ENCODE measurements at places on chromosomes 7 and 10.

- no peak for DNase-seq
Measured at GRCh38 chr7:158002486-158003080, 585.0 kb downstream of the PTPRN2 start.

GRCh38 chr10:79985481-79986072 lies 36.7 kb upstream of the SFTPD start:
- no peak for DNase-seq

GRCh38 chr7:109377076-109377884 lies 807.6 kb downstream of the DNAJB9 start:
- DNase-seq: no peak

GRCh38 chr7:134101716-134102115 lies 25.4 kb upstream of the LRGUK start:
- no peak for DNase-seq

GRCh38 chr10:12914111-12914510 lies 87.4 kb downstream of the CCDC3 start:
- no peak for DNase-seq

DNA sequence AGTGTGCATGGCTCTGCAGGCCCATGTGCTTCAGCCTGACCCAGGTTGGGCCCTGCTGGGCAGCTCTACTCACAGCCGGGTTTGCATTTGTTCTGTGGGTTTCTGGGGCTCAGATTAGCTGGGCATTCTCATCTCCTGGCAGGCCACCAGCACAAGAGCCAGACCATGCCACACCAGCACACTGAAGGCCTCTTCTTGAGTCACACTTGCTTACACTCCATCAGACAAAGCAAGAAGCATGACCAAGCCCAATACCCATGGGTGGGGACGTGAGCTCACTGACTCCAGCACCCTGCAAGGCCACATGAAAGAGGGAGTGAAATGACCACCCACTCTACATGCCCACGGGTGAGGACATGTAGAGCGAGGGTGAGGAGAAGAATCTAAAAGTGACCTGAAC lies 257.8 kb upstream of the PPP2R2D start:
- DNase-seq: no peak

GRCh38 chr10:132135053-132135872 lies 51.5 kb upstream of the DPYSL4 start:
- no peak for DNase-seq

DNA sequence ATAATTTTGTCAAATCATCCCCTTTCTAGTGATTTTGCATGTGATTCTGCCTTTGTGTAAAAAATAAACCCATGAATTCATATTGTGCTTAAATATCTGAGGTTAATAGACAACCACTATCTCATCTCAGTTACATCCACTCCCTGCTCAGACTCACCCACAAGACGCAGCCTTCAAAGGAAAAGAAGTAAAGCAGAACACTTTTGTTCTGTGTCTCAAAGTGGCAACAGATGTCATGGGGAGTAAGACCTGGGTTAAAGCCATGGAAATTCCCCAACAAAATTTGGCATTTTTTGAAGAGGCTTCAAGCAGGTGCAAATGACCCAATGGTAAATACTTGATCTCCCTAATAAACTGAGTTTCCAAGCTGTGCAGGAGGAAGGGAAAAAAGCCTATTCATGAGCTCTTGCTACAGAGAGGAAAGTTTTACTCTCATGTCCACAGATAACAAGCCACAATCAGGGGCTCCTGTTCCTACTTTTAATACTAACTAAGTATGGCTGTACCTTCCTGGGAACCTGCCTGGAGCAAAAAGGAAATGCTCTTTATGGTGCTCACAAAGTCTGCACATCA lies 4.7 kb downstream of the CYP3A7 start:
- DNase-seq: no peak

DNA sequence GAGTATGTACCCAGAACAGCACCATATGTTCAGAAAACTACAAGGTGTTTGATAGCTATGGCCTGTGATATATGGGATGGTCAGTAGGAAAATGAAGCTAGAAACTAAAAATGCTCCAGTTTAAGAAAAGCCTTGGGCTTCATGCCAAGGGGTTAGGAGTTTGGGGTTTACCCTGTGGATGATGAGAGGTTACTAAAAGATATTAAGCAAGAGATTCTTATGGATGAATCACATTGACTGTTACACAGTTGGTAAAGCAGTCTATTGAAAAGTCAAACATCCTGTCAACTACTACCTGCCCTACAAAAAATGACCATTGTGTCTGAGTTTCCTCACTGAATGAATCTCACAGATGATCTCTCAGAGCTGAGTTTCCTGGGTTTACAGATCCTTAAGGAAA lies 166.2 kb upstream of the INHBA start:
- DNase-seq: no peak

DNA sequence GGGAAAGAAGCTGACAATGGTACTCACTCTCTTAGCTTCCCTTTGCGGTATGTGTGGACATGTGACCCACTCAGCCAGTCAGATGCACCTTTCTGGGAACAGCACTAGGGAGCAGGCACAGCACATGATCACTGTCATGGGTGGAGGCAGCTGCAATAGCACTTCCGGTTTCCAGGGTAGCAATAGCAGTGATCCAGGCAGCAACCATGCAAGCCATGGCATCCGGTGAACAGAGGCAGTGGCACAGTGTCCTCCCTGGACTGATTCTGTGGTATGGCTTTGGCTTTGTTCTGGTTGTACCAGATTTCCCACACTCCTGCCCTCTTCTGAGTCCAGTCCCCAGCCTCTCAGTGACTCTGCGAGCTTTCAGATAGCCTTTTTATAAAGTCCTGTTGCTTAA lies 86.8 kb upstream of the NAMPT start:
- no peak for DNase-seq

DNA sequence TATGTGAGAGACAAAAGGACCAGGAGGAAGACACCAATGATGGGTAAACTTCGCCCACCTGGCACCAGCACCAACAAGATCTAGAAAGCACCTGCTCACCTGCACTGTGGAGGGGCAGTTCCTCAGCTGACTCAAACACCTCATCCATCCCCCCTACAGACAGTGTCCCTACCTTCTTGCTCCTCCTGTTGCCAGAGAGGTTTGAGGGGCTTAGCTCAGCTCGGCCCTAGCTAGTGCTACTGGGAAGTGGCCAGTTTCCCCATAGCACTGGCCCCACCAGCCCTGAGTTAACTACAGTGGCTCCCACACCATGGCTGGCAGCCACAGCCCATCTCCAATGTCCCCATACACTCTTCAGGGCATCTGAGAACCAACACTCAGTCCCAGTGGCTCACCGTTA lies 70.8 kb downstream of the GRID1 start:
- DNase-seq: no peak

- DNase-seq: no peak
Measured at GRCh38 chr10:45136256-45136655, 135.5 kb downstream of the ZNF22 start.

GRCh38 chr7:24175603-24176002 lies 108.4 kb upstream of the NPY start:
- DNase-seq: no peak

DNA sequence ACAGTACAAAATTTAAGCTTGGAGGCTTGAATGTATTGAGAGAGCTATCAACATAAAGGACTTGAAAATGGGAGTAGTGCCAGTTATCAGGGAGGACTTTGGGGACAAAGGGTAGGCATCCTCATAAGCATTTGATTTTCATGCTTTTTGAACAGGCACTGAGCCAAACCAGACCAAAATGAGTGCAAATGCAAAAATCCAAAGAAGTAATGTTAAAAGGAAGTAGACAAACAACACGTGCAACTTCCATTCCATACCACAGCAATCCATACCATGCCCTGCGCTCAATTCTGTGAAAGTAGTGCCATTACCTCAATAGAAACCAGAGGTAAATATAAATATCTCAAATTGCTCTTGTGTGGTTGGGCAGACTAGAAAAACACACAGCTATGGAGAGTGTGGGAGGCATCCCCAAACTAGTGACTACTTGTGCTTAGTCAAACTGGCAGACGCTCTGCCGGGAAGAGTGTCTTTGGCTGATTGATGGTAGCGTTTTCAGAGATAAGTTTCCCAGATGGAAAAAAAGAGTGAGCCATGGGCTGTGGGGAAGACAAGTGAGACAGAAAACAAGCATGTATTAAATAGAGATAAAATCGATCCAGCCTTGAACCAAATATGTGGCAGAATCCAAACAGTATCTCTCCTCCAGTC lies 161.5 kb downstream of the CREB5 start:
- DNase-seq: peak; percentile 55

DNA sequence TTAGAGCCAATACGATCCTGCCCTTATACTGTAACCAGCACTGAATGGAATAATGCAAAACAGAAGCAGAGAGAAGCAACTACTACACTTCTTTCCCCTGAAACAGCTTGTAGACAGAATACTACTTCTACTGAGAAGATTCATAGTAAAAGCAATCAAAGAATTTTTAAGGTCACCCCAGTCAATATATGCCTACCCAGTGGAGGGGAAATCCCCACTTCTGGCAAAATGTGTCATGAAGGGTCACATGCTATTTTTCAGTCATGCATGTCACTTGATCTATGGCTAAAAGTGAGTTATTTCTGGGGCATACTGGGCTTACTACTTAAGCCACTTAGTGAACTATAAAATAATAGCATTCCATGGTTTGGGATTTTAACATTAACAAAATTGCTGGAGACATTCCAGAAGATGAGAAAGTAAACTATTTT lies 25.6 kb downstream of the IRF5 start:
- no peak for DNase-seq

GRCh38 chr10:108612485-108612884 lies 1310.8 kb downstream of the XPNPEP1 start:
- no peak for DNase-seq

- DNase-seq: no peak
Measured at GRCh38 chr7:92028686-92029085, 88.0 kb downstream of the AKAP9 start.

DNA sequence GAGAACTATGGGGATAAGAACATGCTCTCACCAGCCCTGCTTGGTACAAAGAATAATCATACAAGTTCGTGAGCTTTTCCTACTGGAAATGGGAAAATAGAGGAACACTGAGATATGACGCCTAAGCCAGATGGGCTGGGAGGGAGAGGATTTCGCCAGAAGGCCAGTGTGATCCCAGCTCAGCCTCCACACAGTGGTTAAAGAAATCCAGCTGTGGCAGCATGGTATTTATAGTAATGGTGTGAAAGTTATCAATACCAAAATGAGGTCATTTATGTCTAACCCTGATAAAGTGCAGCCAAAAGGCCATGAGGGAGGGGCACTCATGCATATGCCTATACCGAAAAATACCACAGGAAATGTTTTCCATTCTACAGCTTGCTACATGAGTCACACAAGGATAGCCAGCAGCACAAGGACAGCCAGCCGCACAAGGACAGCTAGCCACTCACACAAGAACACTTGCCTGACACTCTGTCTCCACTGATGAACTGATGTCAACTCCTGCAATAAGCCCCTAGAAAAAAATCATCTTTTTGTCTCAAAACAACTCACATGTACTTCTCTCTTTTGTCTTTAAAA lies 49.4 kb downstream of the FRMPD2 start:
- no peak for DNase-seq

DNA sequence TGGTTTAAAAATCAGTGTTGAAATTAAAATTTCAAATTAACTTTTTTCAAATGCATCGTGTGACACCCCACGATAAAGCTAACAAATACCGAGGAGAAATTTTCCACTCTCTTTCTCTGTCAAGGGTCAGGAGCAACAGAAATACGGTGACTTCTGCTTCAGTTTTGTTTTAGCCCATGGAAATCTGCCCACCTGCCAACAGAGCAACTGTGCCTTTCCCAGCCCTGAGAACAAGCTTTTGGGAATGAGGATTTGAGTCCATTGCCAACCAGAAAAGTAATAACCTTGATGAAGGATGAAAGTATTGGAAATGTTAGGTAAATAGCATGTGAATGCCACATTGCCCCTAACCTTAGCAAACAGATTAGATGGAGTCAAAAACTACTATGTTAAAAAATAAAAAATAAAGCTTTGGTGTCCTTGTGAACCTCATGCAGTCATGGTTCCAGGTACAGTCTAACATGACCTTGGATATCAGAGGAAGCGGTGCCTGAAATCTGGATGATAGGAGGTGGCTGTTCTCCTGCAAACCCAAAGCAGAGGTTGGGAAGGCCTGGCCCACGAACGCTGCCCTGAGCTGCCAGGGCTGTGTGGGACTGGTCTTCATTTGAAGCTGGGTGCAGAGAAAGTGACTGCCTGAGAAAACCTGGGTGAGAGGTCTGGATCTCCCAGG lies 296.8 kb downstream of the ELMO1 start:
- DNase-seq: no peak
